Cerebellum (tissue), 4 donors: ENCODE measurements at places on chromosomes 11 and 22. TPM values are rescaled to one million over a fixed set of nuclear protein-coding genes. Genes with fewer than 3 reads are reported as not detected.

DNA sequence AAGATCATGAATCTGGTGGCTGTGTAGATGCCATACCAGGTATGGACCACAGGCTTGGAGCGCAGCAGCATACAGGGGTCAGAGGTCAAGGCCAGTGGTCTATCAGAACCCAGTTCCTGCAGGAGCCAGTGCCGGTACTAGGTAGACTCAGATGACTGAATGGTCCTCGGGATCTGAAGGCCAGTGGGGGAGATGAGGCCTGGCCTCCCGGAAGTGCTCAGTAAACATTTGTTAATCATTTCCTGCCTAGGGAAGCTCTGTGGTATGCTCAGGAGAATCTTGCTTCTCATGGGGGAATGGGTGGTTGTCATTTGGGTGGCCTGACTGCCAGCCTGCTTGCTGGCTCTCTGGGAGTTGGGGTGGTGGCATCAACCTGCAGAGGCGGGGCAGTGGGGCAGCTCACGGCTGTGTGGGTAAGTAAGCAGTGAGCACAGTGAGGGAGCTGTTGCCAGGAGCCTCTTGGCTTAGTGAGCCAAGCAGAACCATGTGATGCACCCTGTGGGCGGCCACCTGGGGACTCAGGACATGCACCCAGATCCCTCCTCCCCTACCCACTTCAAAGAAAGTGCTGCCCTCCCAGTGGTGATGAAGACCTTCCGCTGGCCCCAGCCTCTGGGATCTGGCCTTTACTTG lies 33.0 kb downstream of the PTPRJ start:
- DNase-seq = no peak

DNA sequence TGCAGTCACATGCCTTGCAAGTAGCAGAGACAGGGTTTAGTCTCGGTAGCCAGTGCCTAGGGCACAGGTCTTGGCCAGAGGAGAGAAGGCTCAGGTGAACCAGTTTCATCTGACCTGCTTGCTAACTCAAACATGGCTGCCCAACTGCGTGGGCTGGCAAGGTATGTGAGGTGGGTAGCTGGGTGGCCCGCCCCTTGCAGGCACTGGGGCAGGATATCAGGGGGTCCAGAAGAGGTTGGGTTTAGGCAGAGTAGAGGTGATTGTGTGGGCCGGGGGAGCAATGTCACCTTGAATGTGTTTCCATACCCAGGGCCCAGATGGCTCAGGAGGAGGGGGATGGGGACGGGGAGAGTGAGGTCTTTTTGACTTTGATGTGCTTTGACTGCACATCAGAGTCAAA lies 37.7 kb downstream of the ST3GAL4 start:
- DNase-seq = no peak

DNA sequence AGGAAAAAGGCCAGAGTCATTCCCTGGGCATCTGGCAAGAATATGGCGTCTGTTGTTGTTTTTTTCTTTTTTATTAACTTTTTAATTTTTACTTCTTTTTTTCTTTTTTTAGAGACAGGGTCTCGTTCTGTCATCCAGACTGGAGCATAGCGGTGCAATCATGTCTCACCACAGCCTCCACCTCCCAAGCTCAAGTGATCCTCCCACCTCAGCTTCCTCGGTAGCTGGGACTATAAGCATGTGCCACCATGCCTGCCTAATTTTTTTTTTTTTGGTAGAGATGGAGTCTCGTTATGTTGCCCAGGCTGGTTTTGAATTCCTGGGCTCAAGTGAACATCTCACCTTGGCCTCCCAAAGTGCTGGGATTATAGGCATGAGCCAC lies 54.0 kb upstream of the PRDM11 start:
- no peak for DNase-seq

DNA sequence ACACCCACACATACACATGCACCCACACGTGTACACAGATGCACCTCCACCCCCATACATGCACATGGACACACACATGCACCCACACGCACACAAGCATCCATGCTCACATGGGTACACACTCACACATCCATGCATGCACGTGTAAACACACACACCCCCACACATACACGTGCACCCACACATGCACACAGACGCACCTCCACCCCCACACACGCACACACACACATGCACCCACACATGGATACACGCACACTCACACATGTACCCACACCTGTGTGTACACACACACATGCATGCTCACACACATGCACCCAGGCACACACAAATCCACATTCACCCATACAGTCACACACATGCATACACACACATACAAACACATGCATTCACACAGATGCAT lies 24.5 kb downstream of the CDPF1 start:
- DNase-seq = no peak

The DGCR6 gene
- total RNA-seq = 8.6 TPM
